ENCODE measurements at places on chromosomes 7 and 10.

DNA sequence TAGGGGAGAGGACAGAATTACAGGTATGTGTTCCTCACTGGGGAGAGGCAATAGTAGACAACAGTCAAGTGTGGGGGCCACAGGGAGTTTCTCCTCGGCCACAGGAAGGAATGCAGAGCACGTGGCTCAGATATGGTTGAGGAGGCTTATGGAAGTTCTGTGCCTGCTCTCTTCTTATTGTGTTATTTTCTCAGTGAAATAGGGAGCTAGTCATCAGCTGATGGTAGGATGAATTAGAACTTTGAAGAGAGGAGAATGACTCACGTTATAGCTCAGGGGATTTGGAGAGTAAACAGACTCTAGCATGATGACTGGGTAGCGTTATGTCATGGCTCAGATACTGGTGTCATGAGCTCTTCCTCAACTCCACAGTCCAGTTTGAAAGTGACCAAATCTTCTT, 308.3 kb upstream of the IGFBP3 start:
- DNase-seq: no peak

- no peak for DNase-seq
These were observed 100.5 kb downstream of the TACC2 start for GRCh38 chr10:122089311-122090017.

DNA sequence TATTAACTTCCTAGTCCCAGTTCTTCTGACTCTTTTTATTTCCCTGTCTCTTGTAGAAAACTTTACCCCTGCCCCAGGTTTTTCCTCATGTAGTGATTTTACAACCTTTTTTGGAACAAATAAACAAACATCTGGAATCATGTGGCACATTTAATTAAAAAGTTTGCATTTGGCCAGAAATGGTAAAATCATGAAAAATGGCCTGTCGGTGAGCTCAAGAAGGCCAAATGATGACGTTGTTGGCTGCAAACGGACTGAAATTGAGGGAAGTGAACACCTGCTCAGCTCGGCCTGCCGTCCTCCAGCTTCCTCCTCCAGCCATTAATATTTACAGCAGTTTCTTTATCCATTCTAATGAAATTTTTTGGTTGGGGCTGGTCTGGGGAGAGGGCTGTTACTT, 902.8 kb downstream of the LRMDA start:
- DNase-seq: no peak

DNA sequence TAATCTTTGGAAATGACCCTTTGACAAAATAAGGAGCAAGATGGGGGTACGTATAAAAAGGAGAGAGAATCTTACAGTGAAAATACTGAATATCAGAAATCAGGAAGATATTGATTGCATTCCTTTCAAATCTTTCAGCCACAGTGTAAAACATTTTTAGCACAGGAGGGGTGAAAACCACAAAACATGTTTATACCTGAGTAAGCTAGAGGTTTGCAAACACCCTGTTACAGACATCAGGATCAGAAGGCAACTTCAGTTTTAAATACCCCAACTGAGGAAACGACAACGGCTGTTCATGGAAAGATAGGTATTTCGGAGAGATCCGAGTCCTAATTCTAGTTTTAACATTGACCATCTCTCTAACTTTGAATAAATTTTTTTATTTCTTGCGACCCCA, 69.1 kb upstream of the ITGB1 start:
- no peak for DNase-seq

GRCh38 chr7:141312828-141313521, 238.2 kb upstream of the AGK start:
- no peak for DNase-seq

- no peak for DNase-seq
These were observed 47.2 kb downstream of the DNAJC12 start for GRCh38 chr10:67790534-67791408.

DNA sequence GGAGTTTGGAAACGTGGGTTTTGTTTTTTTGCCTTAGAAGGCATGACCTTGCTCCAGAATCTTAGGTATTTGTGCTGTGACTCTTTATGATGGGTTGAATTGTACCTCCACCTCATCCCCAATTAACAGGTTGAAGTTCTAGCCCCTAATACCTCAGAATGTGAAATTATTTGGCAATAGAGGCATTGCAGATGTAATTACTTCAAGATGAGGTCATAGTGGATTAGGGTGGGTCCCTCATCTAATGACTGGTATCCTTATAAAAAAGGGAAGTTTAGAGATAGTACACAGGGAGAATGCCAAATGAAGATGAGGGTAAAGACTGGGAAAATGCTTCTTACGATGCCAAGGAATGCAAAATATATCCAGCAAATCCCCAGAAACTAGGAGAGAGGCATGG, 3.0 kb upstream of the FAM200A start:
- DNase-seq: no peak

- no peak for DNase-seq
These were observed 279.9 kb upstream of the PPP2R2D start for GRCh38 chr10:131620904-131621303.
